ENCODE measurements at places on chromosomes 7 and 10.
A peak's percentile ranks its signal among the peaks of the same experiment; 100 is the strongest.

GRCh38 chr7:107503687-107504086, 33.8 kb downstream of the GPR22 start:
- DNase-seq, result no peak

DNA sequence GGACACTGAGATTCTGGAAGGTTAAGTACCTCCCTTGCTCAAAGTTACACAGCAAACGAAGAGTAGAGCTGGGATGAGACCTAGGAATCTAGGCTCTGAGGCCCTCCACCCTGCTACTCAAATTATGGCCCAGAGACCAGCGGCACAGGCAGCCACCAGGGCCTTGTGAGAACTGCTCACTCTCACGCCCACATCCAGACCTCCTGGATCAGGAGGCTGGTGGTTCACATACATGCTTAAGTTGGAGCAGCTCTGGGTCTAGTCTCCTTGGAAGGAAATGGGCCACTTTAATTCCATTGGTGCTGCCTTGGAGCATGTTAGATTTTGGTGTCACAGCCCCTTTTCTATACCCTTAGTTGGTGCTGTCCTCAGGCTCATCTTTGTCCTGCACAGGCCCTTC, 41.9 kb downstream of the ADRA2A start:
- no peak for DNase-seq

- DNase-seq, result peak; percentile 3
Measured at GRCh38 chr7:66033471-66034385, 41.9 kb upstream of the ASL start.

DNA sequence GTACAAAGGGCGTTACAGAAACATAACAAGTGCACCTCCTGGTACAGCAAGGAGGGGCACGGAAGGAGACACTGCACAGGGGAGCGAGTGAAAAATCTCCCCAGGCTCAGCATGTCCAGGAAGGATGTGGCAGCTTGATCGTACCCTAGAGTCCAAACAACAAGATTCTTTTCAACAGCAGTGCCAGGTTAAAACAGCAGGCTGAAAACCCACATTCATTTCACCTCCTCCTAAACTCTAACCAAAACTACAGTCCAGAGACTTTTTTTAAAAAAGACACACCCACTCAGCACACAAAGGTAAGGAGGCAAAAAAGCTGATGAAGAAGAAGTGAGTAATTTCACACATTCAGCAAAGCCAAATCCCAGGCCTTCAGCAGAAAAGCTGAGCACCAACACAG, 138.8 kb downstream of the SFMBT2 start:
- DNase-seq, result peak; percentile 39

DNA sequence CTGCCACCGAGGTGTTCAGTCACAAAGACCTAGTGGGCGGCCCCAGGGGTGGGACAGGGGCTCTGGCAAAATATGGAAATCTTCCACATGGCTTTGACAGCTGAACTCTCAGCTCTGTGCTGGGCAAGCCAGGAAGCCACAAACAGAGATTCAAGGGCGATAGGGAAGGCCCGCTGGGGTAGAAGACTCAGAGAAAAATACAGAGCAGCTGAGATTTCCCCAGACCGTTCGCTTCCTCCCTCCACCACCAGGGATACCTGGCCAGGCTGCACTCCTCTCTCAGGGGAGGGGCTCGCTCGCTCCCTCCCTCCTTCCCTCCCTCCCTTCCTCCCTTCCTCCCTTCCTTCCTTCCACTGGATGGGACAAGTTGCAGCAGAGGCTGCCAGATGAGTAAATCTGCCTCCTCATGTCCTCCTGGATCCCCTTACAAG, 260.5 kb downstream of the PRPF18 start:
- no peak for DNase-seq

DNA sequence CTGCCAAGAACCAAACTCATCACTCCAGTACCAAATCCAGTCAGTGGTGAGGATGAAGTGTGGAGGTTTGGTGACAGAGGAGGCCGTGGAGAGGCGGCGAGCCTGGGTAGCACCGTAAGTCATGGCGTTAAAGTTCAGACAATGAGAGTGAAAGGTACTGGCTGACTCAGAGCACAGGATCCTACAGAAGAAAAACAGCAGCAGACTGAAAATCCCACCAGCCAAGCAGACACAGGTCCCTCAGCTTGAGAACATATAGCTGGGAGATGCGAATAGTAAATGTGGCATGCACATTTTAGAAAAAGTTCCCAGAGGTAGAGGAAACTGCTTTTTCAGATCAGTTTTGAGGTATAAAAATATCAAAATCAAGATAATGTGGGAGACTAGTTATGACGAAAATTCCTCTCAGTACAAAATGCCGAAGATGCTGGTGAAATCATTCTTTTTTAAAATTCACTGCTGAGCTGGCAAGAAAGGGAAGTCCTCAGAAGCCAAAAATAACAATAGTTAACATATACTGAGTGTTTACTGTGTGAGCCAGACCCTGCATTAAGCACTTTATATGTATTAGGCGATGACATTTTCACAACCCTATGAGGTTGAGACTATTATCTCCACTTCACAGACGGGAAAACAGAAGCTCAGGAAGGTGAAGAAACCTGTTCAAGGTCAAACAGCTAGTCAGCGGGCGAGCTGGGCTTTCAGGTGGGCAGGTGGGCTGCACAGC, 20.9 kb downstream of the PARP12 start:
- no peak for DNase-seq

DNA sequence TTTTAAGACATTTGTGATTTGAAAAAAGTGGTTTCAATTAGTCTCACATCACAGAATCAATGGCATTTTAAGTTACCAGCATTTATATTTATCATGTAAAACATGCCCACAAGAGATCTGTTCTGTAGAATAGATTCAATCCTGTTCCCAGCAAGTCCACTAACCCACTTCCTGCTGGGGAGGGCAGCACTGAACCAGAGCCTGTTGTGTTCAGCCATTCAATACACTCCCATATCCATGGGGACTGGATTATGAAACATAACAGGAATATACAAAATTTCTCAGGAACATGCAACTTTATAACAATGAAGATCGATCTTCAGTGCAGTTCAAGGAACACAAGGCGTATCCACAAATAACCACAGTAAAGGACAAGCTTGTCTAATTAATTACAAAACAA, 24.4 kb upstream of the ANK3 start:
- DNase-seq, result no peak

DNA sequence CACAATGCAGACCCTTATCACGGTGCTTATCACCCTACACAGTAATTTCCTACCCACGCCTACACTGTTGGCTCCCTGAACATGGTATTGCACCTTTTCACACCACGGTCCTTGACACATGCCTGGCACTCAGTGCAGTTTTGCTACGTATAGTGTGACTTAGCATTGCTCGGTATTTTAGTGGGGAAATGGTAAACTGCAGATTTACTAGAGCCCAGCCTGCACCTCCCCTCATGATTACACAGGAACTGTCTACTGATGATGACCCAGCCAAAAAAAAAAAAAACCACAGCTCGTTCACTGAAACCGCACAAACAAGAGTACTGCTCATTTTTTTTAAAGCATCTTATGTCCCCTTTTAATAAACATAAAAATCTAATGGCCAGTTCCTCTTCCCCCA, 124.2 kb upstream of the ZNF746 start:
- DNase-seq, result peak; percentile 60

DNA sequence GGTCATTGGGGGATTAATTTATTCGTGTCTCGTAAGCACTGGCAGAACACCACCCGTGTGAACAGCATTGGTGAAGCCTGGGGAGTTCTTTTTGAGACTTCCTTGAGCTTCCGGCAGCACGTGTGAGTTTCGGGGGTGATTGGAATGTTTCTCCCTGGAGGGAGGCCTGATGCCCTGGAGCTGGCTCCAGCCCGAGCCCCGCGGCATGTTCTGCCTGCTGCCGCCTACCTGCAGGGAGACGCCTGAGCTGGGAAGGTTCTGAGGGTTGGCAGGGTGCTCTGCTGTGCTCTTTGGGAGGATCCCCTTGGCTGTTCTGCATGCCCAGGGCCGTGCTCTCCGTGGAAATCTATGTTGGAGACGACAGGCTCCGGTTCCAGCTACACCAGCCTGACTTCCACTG, 159.3 kb downstream of the MGMT start:
- DNase-seq, result no peak

DNA sequence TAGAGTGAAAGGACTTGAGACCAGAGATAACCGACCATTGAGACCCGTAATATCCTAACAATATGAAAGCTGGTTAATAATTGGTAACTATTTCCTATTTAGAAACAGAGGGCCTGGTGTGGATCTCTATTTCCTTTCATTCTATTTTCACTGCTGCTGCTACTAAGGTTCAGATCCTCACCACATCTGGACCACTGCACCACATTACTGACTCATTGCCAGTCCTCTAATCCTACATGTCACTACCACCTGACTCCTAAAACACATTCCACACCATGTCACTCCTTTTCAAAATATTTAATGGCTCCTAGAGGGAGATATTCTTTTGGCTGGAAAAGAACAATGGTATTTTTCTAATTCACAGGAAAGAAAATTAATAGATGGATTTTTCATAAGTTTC, 6.4 kb downstream of the USP54 start:
- no peak for DNase-seq

DNA sequence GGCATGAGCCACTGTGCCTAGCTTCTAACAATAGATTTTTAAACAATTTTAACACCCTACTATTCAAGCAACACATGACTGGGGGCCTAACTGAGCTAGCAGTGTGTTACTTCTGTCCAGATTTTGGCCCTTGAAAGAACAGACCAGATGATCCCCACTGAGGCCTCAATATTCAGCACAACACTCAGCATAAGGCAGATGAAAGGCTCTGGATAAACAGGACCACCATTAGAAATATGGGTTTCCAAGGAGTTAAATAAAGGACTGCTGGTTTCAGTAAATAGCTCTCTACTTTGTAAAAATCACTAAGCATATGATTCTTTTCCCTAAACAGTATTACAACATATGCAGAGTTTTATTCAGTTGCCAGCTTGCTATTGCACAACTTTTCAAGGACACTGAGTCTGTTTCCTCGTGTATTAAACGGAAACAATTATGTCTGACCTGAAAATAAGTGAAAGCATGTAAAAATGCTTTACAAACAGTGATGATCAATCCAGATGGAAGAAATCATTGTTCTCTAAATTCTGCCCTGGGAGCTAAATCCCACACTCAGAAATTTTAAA, 23.8 kb upstream of the FZD1 start:
- no peak for DNase-seq

- no peak for DNase-seq
Measured at GRCh38 chr10:62022830-62023229, 121.3 kb downstream of the ARID5B start.

Measured in CD4-positive, alpha-beta T cell treated with Interleukin-4 for 4 hours (primary cell).